Cardiac muscle cell (in vitro differentiated cells and primary cell): ENCODE measurements at places on chromosomes 11 and 22. TPM values are rescaled to one million over a fixed set of nuclear protein-coding genes. Genes with fewer than 3 reads are reported as not detected.

PISD gene
- total RNA-seq, result 30.8 and 39.6 TPM in 2 replicates

DNA sequence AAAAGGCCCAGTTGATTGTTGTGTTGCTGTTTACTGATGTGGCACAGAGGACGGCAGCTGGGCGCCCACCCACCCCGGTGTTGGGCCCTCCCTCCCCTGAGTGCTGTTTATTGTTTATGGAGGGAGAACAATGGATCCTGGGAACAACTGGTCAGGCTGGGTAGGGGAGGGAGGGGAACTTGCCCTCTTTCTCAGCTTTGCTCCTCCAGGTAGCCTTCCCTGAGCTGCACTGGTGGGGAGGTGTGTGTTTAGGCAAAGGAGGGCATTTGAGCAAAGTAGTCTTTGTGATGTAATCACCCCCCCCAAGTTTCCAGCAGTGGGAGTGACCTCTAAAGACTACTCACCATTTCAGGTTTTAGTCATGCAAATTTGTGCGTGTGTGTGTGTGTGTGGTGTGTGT, 1035.3 kb downstream of the NTM start:
- H3K36me3 ChIP-seq, result no peaks in the 10 kb centered on the region
- H3K27me3 ChIP-seq, result peaks cover 6% of the 10 kb centered on the region
- no peaks in the 10 kb centered on the region for H3K4me1 ChIP-seq
- H3K27ac ChIP-seq, result no peak overlapping the region

DNA sequence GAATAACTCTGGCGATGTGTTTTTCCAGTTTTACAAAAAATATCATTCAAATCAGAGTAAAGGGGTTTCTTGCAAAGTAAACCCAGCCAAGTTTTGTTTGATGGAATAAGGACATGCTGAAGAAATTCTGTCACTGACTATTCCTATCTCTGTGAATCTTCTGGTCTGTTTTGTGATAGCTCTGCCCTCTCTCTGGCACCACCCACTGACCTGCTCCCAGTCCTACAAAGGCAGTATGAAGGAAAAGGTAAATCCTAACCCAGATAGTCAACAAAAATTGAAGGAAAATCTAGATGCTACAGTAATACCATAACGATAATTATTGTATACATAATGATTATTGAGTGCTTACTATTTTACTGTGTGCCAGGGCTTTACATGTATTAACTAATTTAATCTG, 76.3 kb upstream of the TP53AIP1 start:
- DNase-seq, result no peak
- no peaks in the 10 kb centered on the region for H3K36me3 ChIP-seq
- H3K4me3 ChIP-seq, result no peak overlapping the region

- H3K36me3 ChIP-seq, result no peaks in the 10 kb centered on the region
- H3K4me1 ChIP-seq, result no peaks in the 10 kb centered on the region
- no peak overlapping the region for H3K27ac ChIP-seq
- DNase-seq, result no peak
Measured at GRCh38 chr22:22159384-22159783, 85.2 kb upstream of the VPREB1 start.

SLC5A12 gene
- 0.07 and 0.33 TPM in 2 replicates for total RNA-seq

UBQLN3 gene
- 0.81 and 1.9 TPM in 2 replicates for total RNA-seq

GRCh38 chr11:111819829-111820237, 51.5 kb downstream of the ALG9 start:
- no peaks in the 10 kb centered on the region for H3K27me3 ChIP-seq
- peak; percentile 8 for DNase-seq
- no peak overlapping the region for H3K4me3 ChIP-seq
- H3K36me3 ChIP-seq, result peaks cover 2% of the 10 kb centered on the region

CBLIF gene
- total RNA-seq, result 0.69 TPM in 1 of 2 replicates, not detected in the other

DNA sequence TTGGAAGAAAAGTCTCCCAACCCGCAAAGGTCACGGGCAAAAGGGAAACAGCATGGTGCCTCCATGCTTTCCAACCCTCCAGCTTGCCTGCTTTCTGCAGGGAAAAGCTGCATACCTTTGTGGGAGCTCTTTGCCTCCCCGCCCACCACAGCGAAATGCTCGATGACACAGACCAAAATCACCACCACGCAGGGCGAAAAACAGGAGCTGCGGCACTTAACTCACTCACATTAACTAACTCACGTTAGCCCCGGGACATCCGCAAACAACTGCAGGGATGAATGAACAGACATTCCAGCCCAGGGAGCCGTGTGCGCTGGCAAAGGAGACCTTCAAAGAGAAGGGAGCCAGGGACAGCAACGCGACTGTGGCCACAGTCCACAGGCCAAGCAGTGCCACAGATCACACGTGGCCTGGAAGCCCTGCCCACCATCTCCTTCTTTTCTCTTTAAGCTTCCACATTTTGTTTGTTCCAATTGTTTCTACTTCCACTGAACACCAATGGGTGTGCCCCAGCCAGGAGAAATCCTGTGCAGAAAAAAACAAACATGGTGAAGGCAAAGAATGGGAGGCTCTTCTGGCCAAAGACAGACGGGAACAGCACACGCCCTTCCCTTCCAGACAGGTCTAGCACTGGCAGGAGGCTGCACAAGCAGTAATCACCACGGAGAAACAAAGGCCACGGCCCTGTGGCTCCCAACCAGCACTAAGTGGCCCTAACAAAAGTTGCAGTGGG, 39.3 kb downstream of the DUSP8 start:
- no peak overlapping the region for H3K4me3 ChIP-seq
- H3K4me1 ChIP-seq, result peaks cover 20% of the 10 kb centered on the region
- H3K27me3 ChIP-seq, result peaks cover 2% of the 10 kb centered on the region
- H3K27ac ChIP-seq, result no peak overlapping the region
- no peaks in the 10 kb centered on the region for H3K36me3 ChIP-seq

- DNase-seq, result no peak
- no peaks in the 10 kb centered on the region for H3K27me3 ChIP-seq
- H3K4me1 ChIP-seq, result peaks cover 6% of the 10 kb centered on the region
- peak overlapping the region; percentile 41 for H3K4me3 ChIP-seq
- H3K36me3 ChIP-seq, result peaks cover 13% of the 10 kb centered on the region
- no peak overlapping the region for H3K27ac ChIP-seq
Measured at GRCh38 chr11:3795131-3796001, 2.0 kb downstream of the NUP98 start.

MFNG gene
- total RNA-seq, result 1.2 and 2.6 TPM in 2 replicates

HEPN1 gene
- not detected in 2 replicates for total RNA-seq

DNA sequence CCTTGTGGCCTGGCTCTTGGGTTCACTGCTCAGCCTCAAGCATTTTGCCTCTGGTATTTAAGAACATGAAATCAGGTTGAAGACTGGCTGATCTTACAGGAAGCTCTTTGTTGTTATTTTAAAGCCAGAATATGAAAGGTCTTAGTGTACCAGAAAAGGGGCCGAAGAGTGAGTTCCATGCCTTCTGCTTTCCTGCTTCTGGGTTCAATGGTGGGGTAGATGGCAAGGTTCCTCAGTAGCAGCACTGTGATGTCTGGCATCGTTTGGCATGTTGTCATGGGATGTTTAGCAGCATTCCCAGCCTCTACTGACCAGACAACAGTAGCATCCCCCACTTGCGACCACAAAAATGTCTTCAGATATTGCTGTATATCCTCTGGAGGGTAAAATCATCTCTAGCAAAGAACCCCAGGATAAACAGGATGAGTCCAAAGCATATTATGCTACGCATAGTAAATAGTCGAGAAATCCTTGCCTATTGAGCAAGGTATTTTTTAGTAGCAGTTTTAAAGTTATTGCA, 2.4 kb downstream of the VPS26B start:
- H3K27ac ChIP-seq, result no peak overlapping the region
- no peak overlapping the region for H3K4me3 ChIP-seq
- no peaks in the 10 kb centered on the region for H3K36me3 ChIP-seq
- no peaks in the 10 kb centered on the region for H3K4me1 ChIP-seq

KDM4E gene
- not detected in 2 replicates for total RNA-seq
